ENCODE measurements at places on chromosomes 3 and 15.
A peak's percentile ranks its signal among the peaks of the same experiment; 100 is the strongest.

DNA sequence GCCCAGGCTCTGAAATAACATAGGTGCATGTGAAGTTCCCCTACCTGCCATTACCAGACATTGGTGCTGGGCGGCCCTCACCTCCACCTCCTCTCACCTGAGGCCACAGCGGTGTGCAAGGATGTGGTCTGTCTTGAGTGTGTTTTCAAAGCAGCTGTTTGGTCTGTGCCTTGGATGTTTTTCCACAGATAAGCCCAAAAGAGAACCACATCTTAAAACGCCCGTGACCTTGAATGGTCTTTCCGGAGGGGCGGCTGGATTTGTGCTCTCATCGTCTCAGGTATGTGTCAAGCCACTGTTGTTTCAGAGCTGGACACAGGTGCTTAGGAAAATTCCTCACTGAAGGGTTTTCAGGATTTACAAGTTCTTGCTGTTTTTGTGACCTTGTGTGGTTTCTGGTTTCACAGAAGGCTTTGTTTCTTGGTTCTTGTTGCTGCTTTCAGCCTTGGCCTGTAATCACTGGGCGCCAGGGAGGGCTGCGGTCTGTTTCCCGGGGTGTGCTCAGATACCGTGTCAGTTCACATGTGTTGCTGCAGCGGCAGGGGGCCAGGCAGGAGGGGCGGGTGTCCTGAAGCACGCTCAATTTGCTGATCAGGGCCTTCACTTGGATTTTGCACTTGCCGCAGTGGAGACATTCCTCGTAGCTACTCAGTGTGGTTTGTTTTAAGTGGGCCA, 128.4 kb downstream of the IGF1R start:
- no peak for DNase-seq

- DNase-seq = no peak
Measured at GRCh38 chr3:23263796-23264195, 60.7 kb downstream of the UBE2E2 start.

DNA sequence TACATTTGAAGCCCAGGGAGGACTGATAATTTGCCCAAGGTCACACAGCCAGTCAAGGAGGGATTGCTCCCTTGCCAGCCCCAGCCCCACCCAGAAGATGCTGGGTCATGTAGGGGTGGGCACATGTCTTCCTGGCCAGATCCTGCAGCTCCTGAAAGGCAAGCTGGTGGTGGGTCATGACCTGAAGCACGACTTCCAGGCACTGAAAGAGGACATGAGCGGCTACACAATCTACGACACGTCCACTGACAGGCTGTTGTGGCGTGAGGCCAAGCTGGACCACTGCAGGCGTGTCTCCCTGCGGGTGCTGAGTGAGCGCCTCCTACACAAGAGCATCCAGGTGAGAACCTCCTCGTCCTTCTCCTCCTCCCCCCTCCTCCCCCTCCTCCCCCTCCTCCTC, 13.2 kb downstream of the ISG20 start:
- DNase-seq = no peak

GRCh38 chr3:142993958-142994442, 7.4 kb upstream of the U2SURP start:
- peak; percentile 63 for DNase-seq

DNA sequence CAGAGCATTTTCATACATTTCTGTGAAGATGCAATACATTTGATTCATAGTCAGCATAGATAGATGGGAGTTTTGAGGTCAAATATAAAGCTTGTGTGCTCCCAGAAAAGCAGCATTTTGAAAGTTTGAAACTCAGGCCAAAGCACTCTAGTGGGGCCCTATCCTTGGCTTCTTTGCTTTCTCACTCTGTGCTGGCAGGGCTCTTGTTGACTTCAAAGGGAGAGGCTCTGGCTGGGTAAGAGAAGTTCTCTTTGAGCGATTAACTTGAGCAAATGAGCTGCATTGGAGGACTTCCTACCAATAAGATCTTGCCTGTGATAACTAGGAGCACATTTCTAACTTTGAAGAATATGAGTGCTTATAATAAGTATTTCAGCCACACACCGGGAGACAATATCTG, 214.0 kb upstream of the RARB start:
- no peak for DNase-seq

DNA sequence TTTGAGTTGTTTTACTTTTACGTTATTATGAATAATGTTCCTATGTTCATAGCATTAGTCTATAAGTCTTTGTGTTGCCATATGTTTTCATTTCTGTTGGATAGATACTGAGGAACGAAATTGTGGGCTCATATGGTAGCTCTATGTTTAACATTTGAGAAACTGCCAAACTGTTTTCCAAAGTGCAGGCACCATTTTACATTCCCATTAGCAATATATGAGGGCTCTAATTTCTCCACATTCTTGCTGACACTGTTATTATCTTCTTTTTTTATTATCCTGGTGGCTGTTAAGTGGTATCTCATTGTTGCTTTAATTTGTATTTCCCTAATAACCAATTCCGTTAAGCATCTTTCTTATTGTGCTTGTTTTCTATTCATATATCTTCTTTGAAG, 1.8 kb upstream of the PIK3R4 start:
- no peak for DNase-seq

GRCh38 chr3:111541391-111541790, 606 bp upstream of the CD96 start:
- no peak for DNase-seq

GRCh38 chr3:190448256-190448655, 1.4 kb downstream of the TMEM207 start:
- DNase-seq = no peak

- DNase-seq = no peak
Measured at GRCh38 chr3:56826831-56827722, 25.3 kb upstream of the ARHGEF3 start.

DNA sequence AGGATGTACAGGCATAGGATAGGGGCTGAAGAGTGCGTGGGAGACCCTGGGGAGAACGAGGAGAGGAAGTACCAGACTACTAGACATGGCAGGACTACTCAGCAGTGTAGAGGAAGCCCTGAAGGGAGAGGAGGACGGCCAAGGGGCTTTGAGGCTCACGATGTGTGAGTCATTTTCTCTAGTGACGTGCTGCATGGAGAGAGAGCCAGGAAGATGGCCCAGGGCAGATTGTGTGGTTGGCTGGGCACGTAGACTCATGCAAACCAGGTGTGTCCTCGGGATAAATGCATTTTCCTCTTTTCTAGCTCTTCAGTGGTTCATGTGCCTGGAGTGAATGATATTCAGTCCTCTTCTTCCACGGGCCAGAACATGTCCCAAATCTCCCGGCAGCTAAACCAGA, 115.0 kb upstream of the ABHD17C start:
- DNase-seq = no peak

DNA sequence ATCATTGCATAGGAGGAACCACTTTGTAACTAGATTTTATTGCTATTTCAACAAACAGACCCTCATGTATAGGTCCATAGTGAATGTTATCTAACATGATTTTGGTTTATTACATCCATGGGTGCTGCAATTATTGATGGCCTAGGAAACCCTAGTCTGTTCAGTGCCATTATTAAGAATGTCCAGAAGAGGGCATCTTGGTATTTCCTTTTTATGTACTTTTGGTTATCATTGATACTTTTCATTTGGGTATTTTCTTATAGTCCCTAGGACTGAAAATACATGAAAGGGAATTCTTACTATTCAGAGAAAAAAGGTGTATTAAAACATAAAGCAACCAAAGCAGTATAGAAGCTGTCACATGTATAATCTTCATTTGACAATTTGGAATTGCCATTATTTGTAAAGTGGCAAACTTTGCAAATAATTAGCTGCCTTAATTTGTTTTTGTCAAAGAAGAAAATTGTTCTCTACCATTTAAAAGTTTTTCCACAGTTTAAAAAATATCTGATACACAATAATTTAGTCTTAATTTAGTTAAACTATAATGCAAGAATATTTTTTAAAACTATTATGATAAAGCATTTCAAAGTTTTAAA, 48.7 kb downstream of the CNOT10 start:
- DNase-seq = no peak

- DNase-seq = no peak
Measured at GRCh38 chr3:64291956-64292355, 66.7 kb upstream of the PRICKLE2 start.

- DNase-seq = no peak
Measured at GRCh38 chr15:53454535-53454842, 305.0 kb downstream of the WDR72 start.

DNA sequence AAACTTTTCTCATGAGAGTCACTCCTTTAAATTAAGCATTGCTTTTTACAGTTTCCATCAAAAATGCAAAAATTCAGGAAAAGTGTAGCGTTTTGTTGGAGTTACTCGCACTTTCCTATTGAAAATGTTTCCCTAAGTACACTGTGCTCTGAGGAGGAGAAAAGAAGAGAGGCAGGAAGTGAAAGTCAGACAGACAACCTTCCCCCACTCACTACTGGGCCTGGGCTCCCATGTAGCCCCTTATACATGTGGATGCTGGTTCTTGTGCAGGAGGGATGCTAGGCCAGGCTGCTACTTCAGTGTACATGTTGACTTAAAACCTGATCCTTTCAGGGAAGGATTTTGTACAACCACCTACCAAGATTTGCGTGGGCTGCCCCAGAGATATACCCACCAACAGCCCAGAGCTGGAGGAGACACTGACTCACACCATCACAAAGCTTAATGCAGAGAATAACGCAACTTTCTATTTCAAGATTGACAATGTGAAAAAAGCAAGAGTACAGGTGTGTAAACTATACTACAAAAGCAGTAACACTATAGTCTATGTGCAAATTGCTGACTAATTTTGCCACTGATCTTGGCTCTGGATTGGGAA, 15.1 kb downstream of the KNG1 start:
- no peak for DNase-seq

GRCh38 chr15:30030345-30030744, 52.4 kb upstream of the GOLGA8J start:
- no peak for DNase-seq

- DNase-seq = no peak
Measured at GRCh38 chr3:17432236-17432635, 310.2 kb downstream of the TBC1D5 start.

DNA sequence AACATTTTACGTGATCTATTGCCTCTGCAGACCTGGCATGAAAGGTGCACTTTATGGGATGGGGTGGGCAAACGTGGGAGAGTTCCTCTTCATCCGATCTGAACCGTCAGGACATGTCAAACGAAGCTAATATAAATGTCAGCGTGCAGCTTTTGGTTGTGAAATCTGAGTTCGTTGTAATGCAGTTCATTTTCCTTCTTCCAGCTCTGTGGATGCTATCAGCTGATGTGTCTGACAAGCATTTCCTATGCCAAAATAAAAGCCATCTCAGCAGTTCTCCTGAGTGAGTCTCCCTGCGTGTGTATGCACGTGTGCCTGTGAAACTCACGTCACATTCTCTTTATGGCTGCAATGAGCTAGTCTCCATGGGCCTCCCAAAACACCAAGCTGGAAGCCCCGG, 512.3 kb downstream of the MCTP2 start:
- no peak for DNase-seq

- DNase-seq = no peak
Measured at GRCh38 chr15:70018646-70019600, 78.8 kb downstream of the TLE3 start.

DNA sequence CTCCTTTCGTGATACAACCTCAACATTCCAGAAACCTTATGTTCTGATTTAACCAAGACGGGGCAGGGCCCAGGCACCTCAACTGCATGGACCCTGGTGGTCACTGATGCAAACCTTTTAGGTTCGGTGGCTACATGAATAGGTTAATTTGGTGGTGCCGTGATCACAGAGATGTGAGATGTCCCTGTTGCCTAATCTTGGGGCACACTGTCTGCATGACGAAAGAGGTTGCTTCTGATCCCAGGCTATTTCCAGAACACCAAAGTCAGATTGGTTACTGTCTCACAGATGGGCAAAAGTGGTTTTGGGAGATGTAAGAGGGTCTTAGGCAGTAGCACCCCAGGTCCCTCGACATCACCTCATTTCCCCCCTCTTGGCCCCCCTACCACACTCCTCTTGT, 4.0 kb upstream of the CCR1 start:
- no peak for DNase-seq

DNA sequence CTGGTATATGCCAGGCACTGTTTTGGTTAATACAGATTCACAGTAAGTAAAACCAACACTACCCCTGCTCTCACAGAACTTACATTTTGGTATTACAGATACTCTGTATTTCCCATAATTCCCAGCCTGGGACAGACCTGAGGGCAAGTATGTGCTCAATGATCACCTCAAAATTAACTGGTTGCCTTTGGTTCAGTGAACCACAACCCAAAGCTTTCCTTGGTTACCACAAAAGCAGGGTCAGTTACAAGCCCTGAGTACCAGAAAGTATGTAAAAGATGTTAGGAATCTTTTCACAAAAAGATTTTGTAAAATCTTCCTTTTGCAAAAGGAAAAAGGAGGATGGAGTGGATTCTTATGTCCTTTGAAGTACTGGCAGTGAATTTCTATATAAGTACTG, 72.2 kb upstream of the GUCA1C start:
- DNase-seq = no peak

DNA sequence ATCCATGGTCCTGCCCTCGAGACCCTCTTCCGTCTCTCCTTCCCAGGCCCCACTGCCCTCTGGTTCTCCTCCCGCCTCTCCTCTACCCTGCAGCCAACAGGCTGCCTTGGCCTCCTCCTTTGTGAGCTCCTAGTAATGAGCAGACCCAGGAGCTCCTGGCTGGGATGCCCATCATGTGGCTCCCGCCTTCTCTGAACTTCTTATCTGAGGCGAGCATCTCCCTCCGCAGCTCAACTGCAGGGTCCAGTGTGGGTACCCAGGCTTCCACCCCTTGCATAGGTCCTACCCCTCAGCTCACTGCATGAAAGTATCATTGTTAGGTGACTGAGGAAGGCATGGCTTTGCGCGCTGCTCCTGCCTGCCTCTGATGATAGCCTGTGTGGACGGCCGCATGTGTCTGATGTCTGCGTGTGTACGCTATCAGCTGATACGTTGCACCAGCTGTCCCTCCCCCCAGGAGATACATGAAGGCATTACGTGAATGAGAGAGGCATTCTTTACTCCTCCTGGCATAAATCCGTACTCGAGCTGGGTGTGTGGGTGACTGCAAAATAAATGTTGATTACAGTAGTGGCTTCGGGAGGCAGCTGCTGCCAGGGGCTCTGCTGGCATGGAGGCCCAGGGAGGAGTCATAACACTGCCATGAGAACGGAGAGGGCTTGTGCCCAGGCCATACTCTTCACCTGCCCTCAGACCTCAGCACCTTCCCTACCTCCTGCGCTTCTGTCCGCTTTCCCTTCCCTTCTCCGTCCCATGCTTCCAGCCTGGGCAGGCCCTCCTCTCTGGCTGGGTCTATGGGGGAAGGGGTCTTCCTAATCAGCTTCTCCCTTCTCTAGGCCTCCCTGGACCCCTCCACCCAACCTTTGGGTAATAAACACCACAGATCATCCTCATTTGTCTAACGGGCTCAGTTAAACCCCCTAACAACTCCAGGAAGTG, 48.8 kb downstream of the ZNF710 start:
- DNase-seq = no peak

DNA sequence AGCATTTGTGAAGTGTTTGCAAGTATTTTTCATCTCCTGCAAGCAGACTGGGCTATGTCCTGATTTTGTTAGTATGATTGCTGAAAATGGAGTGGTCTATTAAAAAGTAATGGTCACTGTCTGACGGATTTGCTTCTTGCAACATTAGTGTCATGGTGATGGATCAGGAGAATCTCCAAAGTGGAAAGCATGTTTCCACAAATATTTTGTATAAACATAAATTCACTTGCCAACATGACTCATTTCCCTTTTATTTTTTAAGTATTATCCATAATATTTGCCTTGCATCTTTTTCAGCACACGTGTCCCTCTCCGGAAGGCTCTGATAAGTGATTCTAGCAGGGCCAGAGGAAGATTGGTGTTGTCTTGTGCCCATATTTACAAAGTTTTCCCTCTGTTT, 27.4 kb upstream of the CACNA2D3 start:
- DNase-seq = no peak

GRCh38 chr3:193132241-193132640, 108.8 kb upstream of the PLAAT1 start:
- DNase-seq = no peak

All from NCI-H1105 (cell line).